NCI-H187 (cell line): ENCODE measurements at places on chromosomes 1 and 21.

GRCh38 chr1:198030682-198031081 lies 113.5 kb downstream of the LHX9 start:
- DNase-seq = no peak

GRCh38 chr1:215477632-215478031 lies 89.5 kb upstream of the KCTD3 start:
- no peak for DNase-seq

GRCh38 chr1:24102961-24103360 lies 9.0 kb downstream of the MYOM3 start:
- DNase-seq = no peak

- DNase-seq = no peak
These were observed at the start of gene HHAT for GRCh38 chr1:210328746-210329503. TSS of gene HHAT (plus strand) at chr1:210328902. CDS start at chr1:210348976, 20,074 bp downstream.

DNA sequence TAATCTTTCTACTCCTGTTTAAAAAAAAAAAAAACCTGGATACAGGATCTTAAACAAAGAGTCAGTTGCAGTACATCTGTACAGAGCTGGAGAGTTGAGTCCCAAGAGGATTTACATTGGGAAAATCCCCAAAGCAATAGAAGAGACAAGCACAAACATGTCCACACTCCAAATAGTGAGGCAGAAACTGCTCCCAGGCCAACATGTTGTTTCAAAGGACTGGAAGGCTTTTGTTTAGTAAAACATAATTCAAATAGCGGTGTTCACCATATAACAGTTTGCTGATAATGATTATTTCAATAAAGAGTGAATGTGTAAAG lies 425.4 kb downstream of the ADGRL2 start:
- no peak for DNase-seq

GRCh38 chr1:148362626-148363438 lies 120.3 kb downstream of the PPIAL4G start:
- DNase-seq = no peak

GRCh38 chr1:208054485-208054884 lies 143.6 kb upstream of the CD34 start:
- DNase-seq = no peak

DNA sequence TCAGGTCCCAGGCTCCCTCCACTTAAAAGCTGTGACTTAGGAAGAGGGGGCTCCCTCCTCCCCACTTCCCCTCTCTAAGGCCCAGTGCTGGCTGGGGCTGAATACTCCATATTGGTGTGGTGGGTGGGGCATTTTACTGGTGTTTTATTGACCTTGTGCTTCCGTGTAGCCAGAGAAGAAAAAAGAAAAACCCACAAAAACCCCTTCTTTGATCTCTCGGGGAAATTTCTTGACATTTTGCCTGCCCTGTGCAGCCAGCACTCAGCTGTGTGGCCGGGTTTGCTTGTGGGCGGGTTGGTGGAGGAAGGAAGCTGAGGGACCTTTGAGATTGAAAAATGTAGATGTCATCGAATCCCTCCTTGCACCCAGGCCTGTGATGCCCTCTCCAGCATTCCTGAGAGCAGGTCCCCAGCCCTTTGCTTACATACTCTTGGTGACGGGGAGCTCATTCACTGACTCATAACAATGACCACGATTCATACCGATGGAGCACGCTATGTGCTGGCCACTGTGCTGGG lies 24.8 kb downstream of the TNFRSF8 start:
- DNase-seq = no peak

- no peak for DNase-seq
These were observed 39.6 kb upstream of the PLEKHO1 start for GRCh38 chr1:150110116-150110515.

DNA sequence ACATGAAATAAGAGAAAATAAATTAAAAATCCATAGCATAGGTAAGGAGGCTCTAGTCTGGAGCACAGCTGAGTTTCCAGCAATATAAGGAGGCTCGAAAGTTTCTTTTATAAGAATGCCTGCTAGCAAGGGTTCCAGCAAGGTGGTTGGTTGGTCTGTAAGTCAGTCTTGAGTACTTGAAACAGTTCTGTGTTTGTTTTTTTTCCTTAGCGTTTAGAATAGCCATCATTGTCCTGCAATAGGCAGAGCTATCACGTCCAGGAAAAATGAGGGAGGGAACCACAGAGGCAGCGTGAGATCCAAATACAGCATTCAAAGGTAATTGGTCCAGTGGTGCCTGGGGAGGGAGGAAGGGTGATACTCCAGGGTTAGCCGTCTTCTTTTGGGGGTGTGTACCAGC lies 8.4 kb downstream of the UBE2Q1 start:
- no peak for DNase-seq

DNA sequence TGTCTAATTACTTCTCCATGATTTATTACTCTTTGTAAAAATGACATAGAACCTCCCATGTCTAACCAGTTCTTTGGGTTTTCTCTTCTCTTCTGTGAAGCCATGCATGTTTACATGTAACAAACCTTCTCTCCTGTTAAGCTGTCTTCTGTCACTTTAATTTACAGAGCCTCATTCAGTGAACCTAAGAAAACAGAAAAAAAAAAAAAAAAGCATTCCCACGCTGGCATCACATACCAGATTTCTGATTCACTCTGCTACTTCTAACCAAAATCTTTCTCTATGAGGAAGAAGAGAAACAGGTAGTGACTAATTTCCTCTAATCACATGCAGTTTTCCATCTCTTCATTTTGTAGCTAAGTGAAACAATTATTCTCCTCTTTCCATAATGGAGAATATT lies 141.4 kb upstream of the CXADR start:
- no peak for DNase-seq

GRCh38 chr1:100458661-100459357 lies 79.1 kb upstream of the GPR88 start:
- no peak for DNase-seq

DNA sequence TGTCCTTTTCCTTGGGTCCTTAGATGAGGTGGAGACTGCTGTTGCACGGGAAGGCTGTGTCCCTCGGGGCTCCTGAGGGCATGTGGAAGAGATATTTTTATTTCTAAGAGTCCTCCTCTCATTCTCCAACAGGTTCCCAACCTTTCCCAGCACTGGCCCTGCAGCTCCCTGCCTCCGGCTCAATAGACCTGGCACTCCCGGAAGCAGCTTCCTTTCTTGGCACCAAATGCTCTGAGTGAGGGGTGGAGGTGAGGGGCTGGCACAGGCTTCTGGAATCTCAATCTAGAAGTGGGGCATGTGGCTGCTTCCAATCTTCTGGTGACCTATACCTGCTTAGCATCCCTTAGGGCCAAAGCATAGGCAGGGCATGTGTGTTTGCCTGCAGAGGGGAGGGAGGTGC lies 4.5 kb downstream of the ETV3L start:
- no peak for DNase-seq

DNA sequence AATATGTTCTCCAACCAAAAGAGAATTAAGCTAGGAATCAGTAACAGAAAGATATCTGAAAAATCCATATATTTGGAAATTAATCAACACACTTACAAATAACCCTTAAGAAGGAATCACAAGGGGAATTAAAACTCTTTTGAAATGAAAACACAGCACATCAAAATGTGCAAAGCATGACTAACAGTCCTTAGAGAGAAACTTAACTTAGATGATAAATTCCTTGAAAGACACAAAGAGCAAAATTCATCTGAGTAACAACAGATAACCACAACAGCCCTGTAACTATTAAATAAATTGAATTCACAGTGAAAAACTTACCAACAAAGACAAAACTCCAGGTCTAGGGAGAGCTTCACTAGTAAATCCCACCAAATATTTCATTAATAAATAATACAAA lies 283.8 kb downstream of the SDCCAG8 start:
- DNase-seq = no peak

GRCh38 chr1:161088587-161089110 lies 709 bp downstream of the NECTIN4 start:
- DNase-seq = no peak

DNA sequence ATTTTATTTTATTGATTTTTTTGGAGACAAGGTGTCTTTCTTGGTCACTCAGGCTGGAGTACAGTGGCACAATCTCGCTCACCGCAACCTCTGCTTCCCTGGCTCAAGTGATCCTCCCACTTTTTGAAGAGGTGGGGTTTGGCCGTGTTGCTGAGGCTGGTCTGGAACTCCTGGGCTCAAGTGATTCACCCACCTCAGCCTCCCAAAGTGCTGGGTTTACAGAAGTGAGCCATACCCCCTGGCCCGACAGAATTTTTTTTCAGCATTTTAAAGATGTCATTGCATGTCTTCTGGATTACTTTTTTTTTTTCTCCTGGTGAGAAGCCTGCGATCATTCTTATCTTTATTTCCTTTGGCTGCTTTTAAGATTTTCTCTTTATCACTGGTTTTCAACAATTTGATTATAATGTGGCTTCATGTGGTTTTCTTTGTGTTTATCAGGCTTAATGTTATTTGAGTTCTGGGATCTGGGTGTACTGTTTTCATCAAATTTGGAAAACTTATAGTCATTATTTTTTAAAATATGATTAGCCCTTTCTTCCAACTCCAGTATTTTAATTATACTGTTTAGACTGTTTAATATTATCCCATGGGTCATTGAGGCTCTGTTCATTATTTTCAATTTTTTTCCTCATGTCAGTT lies 23.1 kb upstream of the PTBP2 start:
- no peak for DNase-seq

DNA sequence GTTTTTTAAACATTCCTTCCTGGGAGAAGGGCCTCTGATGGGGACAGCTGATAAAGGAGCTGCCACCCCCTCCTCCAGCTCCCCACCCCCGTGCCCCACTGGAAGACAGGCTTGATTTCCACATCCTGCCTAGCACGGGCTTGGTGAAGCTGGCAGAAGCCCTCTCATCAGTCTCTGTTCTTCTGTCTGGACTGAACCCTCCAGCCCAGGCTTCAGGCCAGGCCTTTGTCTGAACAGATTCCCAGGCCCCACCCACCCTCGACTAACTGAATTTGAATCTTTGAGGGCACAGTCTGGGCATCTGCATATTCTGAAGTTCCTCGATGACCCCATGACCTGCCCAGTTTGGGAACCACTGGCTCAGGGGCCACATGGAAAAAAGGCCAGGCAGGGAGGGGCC lies 75.3 kb downstream of the CD58 start:
- no peak for DNase-seq

GRCh38 chr1:66300972-66301451 lies 232.9 kb upstream of the SGIP1 start:
- DNase-seq = no peak

DNA sequence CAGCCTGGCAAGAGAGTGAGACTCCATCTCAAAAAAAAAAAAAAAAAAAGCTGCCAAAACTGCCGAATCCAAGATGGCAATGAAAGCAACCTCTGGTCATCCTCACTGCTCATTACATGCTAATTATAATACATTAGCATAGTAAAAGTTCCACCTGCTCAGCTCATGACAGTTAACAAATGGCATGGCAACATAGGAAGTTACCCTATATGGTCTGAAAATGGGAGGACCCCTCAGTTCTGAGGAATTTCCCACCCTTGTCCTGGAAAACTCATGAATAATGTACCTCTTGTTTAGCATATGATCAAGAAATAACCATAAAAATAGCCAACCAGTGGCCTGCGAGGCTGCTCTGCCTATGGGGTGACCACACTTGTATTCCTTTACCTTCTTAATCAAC lies 93.1 kb upstream of the PGBD5 start:
- no peak for DNase-seq

DNA sequence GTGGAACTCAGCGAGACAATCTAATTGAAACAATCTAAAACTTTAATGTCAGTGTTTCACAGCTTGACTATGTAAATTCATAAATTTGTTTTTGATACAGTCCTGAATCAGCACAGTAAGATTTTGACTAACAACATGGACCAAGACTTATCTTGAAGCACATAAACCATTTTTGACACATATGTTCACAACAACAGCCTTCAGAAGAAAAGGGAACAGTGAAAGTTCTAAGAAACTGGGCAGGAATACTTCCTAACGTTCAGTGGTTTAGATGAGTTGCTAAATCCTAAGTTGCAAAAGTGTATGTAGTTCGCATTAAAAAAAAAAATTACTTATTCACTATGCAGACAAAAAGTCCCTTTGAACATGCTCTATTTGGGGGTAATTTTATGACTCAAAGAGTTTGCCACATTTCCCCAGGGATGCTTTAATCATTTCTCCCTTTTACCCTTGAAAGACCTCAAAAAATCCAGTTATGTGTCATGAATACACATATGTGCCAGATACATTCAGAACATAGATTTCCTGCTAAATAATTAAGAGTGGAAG lies 120.2 kb downstream of the MRPL39 start:
- DNase-seq = no peak

DNA sequence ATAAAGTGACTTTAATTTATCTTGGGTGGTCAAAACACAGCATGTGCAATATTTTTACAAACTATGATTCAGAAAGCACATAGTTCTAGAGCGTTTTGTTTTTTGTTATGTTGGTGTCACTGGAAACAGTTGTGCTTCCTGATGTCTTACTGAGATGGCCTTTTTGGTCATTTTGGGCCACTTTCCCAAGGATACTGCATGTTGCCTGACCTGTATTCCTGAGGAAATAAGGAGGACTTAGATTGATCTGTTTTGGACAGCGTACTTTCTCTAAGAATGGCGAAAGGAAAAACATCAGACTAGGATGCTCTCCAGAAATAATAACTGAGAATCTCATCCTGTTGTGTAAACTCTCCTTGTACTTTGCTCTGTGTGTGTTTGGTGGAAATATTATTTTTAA lies 451.2 kb downstream of the USP25 start:
- no peak for DNase-seq

DNA sequence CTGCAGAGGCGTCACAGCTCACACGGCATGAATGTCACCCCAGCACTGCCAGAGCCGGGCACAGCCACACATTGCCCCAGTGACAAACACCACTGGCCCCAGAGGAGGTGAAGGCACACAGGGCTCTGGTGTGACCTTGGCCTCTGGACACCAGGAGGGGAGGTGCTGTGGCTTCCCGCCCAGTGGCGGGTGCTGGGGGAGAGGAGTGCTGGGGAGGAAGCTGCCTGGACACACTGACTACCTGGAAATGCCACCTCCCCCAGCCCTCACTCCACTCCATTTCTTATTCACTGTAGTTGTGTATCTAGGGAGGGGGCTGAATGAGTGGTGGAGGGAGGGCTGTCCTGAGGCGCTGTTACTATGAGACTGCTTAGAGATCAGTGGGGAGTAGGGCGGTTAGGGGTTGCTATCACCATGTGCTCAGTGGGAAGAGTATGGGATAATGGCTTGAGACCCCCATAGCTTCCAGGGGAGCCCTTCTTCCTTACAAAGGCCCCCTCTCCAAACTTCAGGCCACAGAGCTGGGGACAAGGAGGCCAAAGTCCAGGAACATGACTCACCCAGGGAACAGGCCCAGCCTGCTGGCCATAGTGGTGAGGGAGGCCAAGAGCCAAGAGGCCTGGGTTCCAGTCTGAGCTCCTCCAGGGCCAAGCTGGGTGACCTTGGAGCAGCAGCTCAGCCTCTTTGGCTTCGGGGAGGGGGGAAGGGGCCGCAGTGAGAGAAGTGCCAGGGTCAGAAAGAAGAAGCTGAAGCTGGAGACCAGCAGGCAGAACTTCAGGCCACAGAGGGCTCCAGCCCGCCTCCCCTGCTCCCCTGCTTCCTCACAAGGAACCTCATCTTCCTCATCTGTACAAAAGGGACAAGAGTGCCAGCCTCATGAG lies 40.1 kb downstream of the AHDC1 start:
- DNase-seq = no peak

- DNase-seq = no peak
These were observed 135.7 kb upstream of the TIAM1 start for GRCh38 chr21:31479714-31480113.

- DNase-seq = no peak
These were observed at the start of gene CTNNBIP1 for GRCh38 chr1:9910076-9910422. TSS of gene CTNNBIP1 (minus strand) at chr1:9910269. CDS start at chr1:9872064, 38,205 bp downstream.

- DNase-seq = no peak
These were observed 543 bp upstream of the KCNJ10 start for GRCh38 chr1:160070243-160071163.

- DNase-seq = no peak
These were observed 18.6 kb downstream of the PTTG1IP start for GRCh38 chr21:44854664-44855446.

GRCh38 chr1:82160036-82160435 lies 359.3 kb downstream of the ADGRL2 start:
- no peak for DNase-seq
